ENCODE measurements at places on chromosomes 12 and 14.

DNA sequence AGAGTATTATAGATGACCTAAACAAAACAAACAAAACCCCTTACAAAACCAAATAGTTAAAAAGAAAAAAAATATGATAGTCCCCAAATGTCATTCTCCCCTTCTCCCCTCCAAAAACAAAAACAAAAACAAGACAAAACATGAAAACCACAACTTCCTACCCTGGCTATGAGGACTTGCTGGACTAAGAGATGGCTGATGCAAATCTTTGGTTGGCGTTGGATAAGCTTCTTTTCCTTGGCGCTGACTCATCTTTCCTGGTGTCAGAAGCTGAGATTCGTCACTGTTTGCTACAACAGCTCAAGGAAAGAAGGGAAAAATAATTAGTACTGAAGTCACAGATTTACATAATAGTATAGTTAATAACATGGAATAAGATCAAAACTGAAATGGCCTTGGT, 102.5 kb upstream of the BBS10 start:
- no peak for DNase-seq

DNA sequence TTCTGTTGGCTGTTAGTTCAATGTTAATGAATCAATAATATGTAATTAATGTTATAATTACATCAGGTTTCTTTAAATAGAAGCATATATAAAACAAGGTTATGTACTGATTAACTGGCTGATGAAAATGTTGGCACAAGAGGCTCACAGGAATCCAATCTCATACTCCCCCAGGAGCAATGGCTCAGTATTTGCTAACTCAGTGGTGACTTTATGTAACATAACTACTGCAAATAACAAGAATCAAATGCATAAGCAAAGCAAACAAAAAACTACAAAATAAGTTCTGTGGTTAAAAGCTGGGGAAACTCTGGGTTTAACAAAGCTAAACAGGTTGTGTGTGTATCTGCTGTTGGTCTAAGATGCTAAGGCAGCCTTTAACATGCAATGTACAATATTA, 27.7 kb upstream of the BBS10 start:
- DNase-seq = no peak

DNA sequence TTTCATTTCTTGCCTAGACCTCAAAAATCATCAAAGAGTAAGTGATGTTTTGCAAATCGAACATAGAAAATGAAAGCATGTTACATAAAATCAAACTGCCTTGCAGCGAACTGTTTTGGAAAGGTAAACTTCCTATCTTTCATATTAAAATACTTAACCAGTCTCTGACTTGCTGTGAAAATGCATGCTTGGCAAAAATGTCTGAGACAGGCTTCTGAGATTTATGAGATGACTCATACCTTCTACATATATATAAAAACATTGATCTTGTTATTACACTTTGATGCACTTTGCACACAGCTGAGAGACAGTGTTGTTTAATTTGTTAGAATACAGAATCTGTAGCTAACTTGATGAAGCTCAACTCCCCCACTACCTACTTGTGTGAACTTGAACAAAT, 179.1 kb downstream of the KITLG start:
- DNase-seq = no peak

GRCh38 chr12:47094804-47095203, 15.0 kb upstream of the AMIGO2 start:
- DNase-seq = no peak

GRCh38 chr12:93796729-93797128, 119.6 kb downstream of the CRADD start:
- no peak for DNase-seq

DNA sequence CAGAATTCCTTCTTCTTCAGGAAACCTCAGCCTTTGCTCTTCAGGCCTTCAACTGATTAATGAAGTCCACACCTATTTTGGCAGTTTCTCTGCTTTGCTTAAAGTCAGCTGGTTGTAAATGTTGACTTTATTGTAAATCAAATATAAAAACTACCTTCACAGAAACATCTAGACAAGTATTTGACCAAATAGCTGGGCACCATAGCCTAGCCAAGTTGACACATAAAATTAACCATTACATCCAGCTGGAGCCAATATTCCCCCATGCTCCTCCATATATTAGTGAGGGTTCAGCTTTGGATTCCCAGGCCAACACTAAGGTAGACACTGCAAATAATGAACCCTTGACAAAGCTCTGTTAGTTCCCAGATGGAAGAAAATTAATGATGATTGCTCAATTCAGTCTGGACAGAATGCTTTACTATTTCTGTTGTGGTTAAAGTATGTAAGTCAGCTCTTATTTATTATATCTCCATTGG, 125.5 kb downstream of the ZFP36L1 start:
- DNase-seq = no peak

DNA sequence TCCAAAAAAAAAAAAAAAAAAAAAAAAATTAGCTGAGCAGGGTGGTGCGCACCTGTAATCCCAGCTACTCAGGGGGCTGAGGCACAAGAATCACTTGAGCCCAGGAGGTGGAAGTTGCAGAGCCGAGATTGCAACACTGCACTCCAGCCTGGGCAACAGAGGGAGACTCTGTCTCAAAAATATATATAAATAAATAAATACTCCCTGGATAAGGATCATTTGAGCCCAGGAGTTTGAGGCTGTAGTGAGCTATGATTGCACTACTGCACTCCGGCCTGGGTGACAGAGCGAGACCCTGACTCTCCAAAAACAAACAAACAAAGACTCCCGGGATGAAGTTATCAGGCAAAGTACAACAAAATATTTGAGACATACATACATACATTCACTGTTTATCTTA, 3.3 kb upstream of the NAA25 start:
- DNase-seq = no peak

- no peak for DNase-seq
These were observed 31.1 kb downstream of the CCDC198 start for GRCh38 chr14:57462551-57462950.
